ENCODE measurements at places on chromosomes 3 and 15.

GRCh38 chr3:152252755-152253154 lies 16.0 kb upstream of the MBNL1 start:
- no peak for DNase-seq

DNA sequence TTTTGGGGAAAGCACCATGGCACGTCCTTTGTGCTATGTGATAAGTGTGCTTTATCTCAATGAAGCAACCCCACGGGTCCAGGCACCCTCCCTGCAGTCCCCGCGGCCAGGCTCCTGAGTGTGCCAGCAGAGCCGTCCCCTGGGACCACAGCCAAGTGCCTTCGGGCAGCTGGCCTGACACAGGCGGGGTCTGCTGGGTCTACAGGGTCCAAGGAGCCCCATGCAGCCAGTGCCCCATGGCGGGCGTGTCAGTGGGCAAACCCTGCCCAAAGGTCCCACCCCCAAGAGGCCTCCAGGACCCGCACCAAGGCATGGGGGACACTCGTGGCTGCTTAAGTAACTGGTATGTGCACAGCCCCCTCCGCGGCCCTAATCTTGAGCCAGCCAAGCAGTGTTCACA lies 35.3 kb downstream of the KLHL25 start:
- no peak for DNase-seq

- no peak for DNase-seq
Measured at GRCh38 chr15:33304924-33305323, 5.8 kb upstream of the RYR3 start.

DNA sequence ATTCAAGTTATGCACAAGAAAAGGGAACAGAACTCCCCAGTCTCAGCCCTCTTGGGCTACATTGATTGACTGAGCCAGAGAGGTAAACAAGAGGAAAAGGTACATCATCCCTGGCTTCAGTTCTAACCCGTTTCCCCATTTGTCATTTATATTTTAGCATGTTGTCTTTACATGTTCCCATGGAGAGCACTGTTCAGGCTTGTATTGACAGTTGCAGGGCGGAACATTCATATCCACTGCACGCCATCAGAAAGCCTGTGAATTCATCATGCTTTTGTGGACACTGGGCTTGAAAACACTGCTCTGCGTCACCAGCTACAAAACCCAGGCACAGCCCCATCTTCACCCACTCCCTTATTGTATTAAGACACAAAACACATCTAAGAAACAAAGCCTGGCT lies 240.9 kb upstream of the EIF1B start:
- DNase-seq: no peak
